Fibroblast of pulmonary artery (primary cell): ENCODE measurements at places on chromosomes 1 and 21.

DNA sequence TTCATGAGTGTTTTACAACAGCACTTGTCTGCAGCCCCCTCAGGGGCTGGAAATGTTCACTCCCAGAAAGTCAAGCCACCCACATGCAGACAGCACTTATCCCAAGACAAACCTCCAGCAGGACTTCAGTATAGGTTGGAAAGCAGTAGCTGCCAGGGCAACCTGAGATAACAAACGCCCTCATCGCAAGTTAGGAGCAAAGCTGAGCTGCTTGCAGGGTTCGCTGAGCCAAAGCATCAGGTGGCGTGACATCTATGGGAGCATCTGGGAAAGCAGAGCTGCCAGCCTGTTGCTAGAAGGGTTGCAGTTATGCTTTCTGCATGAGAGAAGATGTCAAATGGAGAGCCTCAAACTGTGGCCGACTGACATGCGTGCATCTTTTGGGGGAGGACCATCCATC is 4.2 kb upstream of the STXBP3 start:
- DNase-seq = no peak

- DNase-seq = no peak
These were observed 1.6 kb upstream of the NKAIN1 start for GRCh38 chr1:31241321-31241720.

DNA sequence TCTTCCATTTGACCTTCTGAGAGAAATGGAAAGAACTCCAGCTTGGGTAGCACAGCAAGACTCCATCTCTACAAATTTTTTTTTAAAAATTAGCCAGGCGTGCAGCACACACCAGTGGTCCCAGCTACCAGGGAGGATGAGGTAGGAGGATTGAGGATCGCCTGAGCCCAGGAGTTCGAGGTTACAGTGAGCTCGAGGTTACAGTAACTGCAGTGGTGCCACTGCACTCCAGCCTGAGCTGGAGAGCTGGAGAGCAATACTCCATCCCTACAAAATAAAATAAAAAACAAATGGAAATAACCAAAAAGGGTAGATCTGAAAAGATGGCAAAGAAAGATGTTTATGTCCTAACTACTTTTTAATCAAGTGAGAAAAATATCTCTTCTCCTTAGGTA is 14.5 kb downstream of the POGZ start:
- no peak for DNase-seq

- DNase-seq = no peak
These were observed 38.6 kb downstream of the C21orf91 start for GRCh38 chr21:17780539-17780938.

DNA sequence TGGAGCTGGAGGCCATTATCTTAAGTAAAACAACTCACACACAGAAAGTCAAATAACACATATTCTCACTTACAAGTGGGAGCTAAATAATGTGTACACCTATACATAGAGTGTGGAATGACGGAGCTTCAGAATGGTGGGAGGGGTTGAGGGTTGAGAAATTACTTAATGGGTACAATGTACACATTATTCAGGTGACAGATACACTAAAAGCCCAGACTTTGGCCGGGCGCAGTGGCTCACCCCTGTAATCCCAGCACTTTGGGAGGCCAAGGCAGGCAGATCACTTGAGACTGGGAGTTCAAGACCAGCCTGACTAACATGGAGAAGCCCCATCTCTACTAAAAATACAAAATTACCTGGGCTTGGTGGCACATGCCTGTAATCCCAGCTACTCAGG is 24.9 kb upstream of the LRIG2 start:
- no peak for DNase-seq

- DNase-seq = no peak
These were observed 4.3 kb downstream of the GBP2 start for GRCh38 chr1:89121641-89122040.
